ENCODE measurements at places on chromosomes 1 and 21.

- no peak for DNase-seq
Observed at GRCh38 chr1:17393230-17393629, 21.2 kb downstream of the PADI6 start.

GRCh38 chr1:226653311-226653921, 85.7 kb downstream of the ITPKB start:
- no peak for DNase-seq

DNA sequence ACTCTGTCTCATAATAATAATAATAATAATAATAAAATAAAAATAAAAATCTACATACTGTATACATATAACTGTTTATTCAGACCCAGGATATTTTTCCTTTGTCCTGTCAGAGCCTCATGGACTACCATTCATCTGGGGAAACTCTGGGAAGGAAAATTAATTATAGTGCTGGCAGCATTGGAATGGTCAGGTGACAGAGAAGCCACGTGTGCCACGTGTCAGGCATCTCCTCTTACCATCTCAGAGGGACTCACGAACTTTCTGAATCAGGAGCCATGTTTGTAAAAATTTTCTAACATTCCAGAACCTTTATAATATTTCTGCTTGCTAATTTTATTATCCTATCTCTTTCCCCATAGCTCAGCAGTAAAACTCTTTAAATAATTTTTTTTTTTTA, 97.8 kb upstream of the HNRNPU start:
- DNase-seq, result no peak

DNA sequence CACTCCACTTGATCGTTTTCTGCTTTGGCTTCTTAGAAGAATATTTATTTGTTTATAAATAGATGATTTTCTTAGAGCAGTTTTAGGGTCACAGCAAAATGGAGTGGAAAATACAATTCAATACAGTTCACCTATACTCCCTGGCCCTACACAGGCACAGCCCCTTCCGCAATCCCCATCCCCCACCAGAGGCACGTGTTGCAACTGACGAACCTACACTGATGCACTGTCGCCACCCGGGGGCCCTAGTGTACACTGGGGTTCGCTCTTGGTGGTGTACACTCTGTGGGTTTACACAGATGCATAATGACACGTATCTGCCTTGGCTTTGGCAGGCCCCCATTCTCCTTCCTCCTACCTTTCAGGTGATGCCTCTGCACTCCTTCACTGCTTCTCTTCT, 8.0 kb downstream of the ECHDC2 start:
- no peak for DNase-seq

- DNase-seq, result no peak
Observed at GRCh38 chr1:90730243-90731022, 13.3 kb upstream of the BARHL2 start.

GRCh38 chr1:118788463-118788862, 199.7 kb downstream of the TBX15 start:
- DNase-seq, result no peak

GRCh38 chr1:110760321-110760720, 85.6 kb upstream of the KCNA3 start:
- no peak for DNase-seq

Measured in GM10248 (cell line).